ENCODE measurements at places on chromosomes 13 and 19.
A peak's percentile ranks its signal among the peaks of the same experiment; 100 is the strongest.

DNA sequence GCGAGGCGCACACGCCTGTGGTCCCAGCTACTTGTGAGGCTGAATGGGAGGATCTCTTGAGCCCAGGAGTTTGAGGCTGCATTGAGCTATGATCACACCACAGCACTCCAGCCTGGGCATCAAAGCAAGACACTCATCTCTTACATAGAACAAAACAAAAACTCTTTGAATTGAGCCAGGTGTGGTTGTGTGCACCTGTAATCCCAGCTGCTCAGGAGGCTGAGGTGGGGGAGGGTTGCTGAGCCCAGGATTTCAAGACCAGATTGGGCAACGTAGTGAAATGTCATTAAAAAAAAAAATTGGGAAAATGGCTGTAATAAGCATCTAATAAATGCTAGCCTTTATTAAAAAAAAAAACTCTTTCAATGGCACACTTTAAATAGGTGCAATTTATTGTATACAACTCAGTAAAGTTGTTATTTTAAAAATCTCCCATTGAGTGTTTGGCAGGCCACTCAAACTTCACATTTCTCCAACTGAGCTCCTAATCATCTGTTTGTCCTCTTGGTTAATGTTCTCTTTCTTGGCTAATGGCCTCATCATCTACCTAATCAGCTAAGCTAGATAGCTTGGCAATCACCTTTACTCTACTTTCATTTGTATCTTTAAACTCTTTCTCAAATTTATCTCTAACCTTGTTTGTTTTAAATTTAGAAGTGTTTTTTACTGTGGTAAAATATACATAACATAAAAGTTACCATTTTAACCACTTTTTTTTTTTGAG lies 28.1 kb upstream of the HMGB1 start:
- no peak for DNase-seq

DNA sequence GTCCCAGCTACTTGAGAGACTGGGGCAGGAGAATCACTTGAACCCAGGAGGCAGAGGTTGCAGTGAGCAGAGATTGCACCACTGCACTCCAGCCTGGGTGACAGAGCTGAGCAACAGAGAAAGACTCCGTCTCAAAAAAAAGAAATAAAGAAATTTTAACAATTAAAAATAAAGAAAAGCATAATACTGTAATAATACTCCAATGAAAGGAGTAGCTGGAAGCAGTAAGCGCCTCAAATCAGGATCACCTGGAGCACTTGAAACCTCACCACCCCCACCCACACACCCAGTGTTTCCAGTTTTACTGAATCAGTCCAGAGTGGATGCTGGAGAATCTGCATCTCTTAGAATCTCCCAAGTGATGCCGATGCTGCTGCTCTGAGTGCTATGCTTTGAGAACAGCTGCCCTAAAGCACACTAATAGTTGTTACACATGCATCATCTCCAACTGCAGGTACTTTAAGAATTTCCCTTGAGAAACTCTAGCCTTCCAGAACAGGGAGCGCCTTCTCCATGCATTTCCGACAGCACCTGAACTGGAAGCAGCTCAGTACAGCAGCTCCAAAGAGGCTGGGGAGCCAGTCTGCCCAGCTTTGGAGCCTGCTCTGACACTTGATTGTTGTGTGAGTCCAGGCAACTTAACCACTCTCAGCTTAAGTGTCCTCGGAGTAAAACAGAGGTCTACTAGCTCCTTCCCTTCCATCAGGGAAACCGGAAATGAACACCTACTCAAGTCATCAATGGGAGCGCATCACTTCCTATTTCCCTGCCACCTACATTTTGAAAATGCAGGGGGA lies 2.9 kb downstream of the ABCC4 start:
- no peak for DNase-seq

DNA sequence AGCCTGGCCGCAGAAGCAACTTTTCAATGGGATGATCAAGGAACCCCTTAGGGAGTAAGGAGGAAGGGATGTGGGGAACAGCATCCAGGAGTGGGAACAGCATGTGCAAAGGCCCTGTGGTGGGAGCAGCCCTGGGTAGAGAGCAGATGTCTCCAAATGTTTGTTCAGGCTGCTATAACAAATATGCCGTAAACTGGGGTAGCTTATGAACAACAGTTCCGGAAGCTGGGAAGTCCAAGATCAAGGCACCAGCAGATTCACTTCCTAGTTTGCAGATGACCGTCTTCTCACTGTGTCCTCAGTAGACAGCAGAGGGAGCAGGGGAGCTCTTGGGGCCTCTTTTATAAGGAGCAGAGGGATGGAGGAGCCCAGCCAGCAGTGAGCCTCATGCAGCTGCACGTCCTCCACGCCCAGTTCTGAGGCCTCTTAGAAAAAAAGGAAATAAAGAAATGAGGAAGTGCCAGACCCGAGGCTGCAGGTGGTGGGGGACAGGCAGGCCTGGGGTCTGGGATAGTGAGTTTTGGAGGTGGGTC lies 4.2 kb upstream of the LRRC25 start:
- peak; percentile 90 for DNase-seq

- DNase-seq = no peak
Observed at GRCh38 chr19:11659612-11660011, 62.3 kb downstream of the ZNF627 start.

Data from kidney tubule cell (primary cell).